ENCODE measurements at places on chromosomes 2 and 18.

DNA sequence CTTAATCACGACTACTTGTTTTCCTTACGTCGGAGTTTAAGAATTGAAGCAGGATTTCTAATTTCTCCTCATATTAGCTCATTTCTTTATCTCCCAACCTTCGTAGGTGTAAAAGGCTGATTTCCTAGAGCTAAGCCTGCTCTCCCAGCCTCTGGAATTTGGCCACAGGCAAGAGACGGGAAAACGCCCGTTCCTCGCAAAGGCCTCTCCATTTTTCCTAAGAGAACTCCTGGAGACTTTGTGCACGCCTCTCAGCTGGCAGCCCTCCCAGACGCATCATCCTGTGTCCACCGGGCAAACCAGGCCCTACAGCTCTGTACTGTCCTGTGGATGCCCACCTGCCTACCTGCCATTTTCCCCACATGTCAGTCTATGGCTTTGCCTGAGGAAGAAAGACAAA, 106.3 kb downstream of the FTCDNL1 start:
- DNase-seq, result no peak

DNA sequence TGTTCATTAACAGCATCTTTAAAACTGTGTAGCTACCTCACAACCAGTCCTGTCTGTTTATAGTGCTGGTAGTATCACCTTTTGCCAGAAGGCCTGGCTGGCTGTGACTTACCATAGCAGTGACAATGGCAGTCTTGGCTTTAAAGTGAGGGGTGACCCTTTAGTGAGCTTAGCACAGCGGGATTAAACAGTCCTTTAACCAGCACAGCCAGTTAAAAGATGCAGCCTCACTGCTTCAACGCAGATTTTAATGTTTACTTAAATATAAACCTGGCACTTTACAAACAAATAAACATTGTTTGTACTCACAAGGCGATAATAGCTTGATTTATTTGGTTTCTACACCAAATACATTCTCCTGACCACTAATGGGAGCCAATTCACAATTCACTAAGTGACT, 7.0 kb downstream of the RRM2 start:
- DNase-seq, result no peak

- no peak for DNase-seq
Observed at GRCh38 chr2:213251618-213252017, 32.6 kb upstream of the SPAG16 start.

DNA sequence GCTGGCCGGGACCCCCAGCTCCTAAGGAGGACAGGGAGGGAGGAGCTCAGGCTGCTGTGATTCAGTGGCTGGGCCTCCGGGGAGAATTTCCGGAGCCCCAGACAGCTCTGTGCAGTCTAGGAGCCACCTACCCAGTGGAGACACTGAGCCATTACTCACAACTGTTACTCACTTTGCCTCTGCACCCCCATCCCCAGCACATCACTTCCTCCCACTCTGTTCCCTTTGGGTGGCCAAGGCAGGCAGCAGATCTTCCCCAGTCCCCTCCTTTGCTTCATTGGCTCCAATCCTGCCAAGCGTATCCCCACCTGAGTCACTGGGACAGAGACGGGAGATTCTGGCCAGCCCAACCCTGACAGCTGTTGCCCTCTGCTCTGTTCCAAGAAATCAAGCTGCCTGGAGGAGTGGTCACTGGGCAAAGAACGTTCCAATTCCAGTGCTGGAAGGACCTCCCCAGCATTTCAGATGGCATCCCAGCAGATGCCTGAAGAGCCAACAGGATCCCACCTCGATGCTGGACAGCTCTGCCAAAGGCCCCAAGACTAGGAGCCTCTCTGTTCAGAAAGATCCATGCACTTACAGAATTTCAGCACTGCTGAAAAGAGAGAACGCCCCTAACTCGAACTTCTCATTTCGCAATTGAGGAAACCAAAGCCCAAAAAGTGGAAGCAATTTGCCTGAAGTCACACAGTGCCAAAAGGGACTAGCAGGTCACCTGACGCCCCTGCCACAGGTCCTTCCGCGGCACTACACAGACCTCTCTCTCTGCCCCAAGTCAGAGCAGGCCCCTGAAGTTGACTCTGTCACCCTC, 68.3 kb downstream of the TNS1 start:
- DNase-seq, result no peak

DNA sequence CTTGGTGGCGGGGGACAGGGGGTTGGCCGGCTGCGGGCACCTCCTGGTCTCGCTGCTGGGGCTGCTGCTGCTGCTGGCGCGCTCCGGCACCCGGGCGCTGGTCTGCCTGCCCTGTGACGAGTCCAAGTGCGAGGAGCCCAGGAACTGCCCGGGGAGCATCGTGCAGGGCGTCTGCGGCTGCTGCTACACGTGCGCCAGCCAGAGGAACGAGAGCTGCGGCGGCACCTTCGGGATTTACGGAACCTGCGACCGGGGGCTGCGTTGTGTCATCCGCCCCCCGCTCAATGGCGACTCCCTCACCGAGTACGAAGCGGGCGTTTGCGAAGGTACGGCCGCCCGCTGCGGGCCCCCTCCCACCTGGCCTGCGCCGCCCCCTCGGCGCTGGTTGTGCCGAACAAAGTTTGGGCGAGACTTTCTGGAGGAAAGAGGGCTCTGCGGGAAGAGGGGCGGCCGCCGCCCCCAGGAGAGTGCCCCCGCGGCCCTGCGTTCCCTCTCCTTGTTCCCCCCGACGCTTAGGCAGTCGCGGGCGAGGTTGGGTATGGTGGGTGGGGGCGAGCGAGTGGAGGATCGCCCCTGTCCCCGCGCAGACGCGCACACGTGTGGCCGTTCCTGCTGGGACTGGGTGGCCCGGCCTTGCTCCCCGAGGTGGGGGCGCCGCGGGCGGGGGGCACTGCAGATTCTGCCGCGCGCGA, 866 bp downstream of the CRIM1 start:
- no peak for DNase-seq

GRCh38 chr18:68555879-68556301, 159.0 kb downstream of the TMX3 start:
- no peak for DNase-seq

DNA sequence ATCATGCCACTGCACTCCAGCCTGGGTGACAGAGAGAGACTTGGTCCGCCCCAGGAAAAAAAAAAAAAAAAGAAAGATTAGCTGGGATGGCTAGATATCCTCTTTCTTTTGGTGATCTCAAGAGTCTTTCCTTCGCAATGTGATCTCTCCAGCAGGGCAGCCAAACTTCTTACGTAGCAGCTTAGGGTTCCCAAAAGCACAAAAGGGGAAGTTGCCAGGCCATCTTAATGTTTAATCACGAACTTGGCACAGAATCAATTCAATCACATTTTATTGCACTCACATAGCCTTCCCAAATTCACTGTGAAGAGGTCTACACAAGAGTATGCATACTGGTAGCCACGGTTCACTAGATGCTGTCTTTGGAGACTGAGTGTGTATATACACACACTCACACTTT, 53.1 kb downstream of the VIL1 start:
- DNase-seq, result no peak

GRCh38 chr18:79962835-79963657, 1.4 kb upstream of the HSBP1L1 start:
- DNase-seq, result no peak

DNA sequence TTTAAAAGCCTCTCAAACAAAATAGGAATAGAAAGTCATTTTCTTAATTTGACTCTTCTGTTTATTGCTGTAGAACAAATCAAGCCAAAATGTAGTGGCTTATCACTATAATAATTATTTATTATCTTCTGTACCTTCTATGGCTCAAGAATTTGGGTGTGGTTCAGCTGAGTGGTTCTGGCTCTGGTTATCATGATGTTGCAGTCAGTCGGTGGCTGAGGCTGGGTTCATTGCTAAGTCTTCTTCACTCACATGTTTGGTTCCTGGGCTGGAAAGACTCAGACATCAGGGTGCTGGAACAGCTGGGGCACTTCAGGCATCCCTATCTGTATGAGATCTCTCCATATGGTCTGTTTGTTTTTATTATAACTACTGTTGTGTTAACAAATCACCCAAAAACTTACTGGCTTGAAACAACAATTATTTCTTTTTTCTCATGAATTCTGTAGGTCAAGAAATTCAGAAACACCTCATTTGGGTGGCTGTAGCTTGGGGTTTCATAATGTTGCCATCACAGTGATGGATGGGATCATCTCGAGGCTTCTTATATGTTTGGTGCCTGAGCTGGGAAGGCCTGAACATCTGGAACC, 242.6 kb upstream of the FBXO11 start:
- DNase-seq, result no peak

GRCh38 chr2:29527947-29528346, 393.4 kb downstream of the ALK start:
- DNase-seq, result no peak

- DNase-seq, result no peak
Observed at GRCh38 chr2:58436872-58437271, 195.7 kb upstream of the FANCL start.

DNA sequence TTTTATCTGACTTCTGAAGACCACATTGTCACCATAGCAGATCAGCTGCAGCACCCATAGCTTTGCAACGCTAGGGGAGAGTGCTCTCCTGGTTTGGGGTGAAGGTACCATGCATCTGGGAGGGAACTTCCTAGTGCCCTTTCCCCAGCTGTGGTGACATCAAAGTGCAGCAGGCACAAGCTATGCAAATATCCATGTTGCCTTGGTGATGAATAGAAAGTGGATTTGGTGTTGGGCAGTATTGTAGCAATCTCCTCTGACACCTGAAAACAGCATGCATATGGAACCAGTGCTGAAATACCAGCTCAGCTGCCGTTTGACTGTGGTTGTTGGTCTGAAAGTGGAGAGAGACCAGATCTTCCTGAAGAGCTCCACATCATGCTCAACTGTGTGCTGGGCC, 37.1 kb downstream of the BCL2L11 start:
- DNase-seq, result no peak

DNA sequence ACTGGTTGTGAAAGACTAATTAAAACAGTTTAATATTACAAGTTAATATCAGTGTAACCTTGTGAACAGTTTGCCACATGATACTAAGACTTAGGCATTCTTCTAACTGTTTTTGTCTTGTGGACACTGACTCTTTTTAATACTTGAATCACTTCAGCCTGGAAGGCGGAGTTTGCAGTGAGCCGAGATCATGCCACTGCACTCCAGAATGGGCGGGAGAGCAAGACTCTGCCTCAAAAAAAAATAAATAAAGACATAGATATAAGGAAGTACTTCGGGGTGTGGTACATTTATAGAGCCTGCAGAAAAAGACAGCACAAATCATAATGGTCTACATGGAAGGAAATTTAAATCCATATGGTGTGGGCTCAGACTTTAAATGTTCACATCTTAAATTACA, 300.4 kb upstream of the NETO1 start:
- no peak for DNase-seq

- no peak for DNase-seq
Observed at GRCh38 chr2:105177536-105178254, 63.8 kb upstream of the GPR45 start.

- DNase-seq, result no peak
Observed at GRCh38 chr2:31083234-31083993, 54.8 kb downstream of the GALNT14 start.

DNA sequence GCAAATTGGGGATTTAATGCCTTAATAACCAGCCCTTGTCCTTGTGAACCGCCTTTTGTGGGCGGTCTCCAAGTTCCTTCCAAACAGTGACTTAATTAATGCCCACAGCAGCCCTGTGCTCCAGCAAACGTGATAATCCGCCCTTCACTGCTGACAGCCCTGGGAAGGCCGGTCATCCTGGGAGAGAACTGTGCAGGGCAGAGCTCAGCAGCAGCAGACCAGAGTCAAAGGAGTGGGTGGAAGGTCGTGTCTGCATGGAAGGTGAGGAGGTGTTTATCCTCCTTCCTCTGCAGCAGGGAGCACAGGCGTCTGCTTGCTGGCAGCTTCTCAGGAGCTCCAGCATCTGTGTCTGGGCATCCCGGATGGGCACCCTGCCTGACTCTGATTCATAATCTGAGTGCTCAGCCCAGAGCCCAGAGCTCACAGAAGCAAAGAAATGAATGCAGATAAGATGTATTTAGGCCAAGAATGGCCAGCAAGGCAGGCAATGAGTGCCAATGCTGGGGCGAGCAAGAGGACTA, 270.0 kb upstream of the PXDN start:
- no peak for DNase-seq

DNA sequence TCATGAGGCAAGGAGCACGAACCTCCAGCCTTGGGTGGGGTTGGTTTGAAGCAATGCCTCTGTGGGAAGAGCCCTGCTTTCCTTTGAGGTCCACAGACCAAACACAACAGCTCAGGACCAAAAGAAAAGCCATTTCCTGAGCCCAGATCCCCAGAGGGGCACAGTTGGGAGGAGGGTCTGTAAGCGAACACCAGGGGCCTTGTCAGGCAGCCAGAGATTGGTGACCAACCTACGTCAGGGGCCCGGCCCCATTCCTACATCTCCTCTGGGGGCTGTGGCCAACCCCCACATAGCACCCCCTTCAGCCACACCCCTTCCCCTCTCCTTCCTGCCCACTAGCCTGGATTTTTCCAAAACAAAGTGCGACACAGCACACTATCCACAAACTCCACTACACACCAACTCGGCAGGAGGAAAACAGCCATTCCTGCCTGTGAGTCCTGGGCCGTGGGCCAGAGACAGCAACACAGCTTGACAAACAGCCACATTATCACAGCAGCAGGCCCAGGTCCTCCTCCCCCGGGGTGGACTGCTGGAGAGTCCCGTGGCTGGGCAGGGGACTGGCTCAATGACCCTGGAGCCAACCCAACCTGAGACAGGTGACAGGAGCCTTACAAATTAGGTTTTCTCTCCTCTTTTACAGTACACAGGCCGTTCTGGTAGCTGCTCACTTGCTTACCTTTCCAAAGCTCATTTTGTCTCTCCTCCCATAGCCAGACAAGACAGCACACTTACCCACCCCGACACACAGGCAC, 98.8 kb downstream of the TNS1 start:
- DNase-seq, result no peak

- DNase-seq, result no peak
Observed at GRCh38 chr2:207227062-207227748, 61.5 kb upstream of the KLF7 start.

GRCh38 chr18:68937029-68937599, 139.2 kb downstream of the CCDC102B start:
- DNase-seq, result no peak

DNA sequence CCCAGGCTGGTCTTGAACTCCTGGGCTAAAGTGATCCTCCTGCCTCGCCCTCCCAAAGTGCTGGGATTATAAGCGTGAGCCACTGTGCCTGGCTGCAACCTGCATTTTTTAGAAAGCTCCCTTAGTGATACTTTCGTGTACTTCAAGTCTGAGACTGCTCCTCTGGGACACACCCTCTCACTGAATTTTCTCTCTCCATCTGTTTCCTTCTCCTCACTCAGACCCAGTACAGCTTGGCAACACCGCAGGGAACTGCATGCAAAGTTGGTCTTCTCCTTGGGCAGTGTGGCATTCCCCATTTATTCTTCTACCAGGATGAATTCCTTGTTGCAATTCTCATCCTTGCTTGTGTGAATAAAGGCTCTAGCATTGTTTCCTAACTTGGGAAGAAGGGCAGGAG, 175.9 kb downstream of the LPIN1 start:
- no peak for DNase-seq

GRCh38 chr2:106537791-106538191, 50.6 kb downstream of the CD8B2 start:
- no peak for DNase-seq

- peak; percentile 44 for DNase-seq
Observed at GRCh38 chr2:157261199-157261782, 3.8 kb downstream of the GALNT5 start.

All from activated CD8-positive, alpha-beta memory T cell treated with anti-CD3 and anti-CD28 coated beads for 4 hours (primary cell).